ENCODE measurements at places on chromosomes 5 and 9.

GRCh38 chr9:123211081-123211480, 57.3 kb downstream of the STRBP start:
- DNase-seq = no peak

DNA sequence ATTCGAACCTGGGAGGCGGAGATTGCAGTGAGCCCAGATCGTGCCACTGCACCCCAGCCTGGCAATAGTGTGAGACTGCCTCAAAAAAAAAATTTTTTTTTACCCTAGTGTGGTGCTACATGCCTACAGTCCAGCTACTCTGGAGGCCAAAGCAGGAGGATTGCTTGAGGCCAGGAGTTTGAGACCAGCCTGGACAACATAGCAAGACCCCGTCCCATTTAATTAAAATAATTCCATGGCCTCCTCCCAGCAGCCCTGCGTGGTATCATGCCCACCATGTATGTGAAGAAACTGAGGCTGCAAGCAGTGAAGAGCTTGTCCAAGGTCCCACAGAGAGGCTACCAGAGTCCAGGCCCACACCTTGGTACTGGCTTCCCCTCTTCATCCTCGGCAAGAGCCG, 19.4 kb upstream of the PHYHD1 start:
- DNase-seq = no peak

GRCh38 chr9:22373636-22374035, 73.0 kb upstream of the DMRTA1 start:
- no peak for DNase-seq

DNA sequence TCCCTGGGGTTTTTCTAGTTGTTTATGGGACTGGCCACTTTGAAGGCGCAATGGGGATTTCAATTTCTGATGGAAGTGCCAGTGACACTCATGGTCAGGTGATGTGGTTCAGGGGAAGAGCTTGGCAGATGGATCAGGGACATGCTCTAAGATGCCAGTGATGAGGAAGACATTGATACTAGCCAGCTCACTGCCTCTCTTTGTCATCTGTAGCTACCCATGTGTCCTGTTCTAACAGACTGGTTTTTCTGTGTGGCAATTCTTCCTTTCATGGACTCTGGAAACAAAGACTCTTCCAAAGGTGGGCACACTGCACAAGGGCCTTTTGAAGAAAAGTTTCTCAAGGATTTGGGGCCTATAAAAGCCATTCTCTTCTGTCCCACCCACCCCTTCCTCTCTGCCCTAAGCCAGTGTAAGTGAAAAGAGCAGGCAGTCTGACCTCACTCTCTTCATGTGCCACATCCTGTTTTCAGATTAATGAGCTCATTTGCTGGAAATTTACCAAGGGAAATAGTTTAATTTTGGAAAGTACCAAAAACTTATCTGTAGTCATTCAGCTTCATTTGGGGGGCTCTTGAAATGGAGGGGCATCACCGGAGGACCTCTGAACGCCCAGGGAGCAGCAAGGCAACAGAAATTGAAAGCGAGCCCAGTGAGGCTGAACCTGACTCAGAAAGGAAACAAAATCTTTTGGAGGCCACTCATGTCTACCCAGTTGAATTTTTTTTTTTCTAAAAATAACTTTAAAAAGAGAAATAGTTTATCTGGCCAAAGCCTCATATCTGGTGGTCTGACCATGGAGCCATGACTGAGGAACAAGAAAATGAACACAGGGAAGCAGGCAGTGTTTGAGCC, 4.9 kb upstream of the TRAF1 start:
- no peak for DNase-seq

DNA sequence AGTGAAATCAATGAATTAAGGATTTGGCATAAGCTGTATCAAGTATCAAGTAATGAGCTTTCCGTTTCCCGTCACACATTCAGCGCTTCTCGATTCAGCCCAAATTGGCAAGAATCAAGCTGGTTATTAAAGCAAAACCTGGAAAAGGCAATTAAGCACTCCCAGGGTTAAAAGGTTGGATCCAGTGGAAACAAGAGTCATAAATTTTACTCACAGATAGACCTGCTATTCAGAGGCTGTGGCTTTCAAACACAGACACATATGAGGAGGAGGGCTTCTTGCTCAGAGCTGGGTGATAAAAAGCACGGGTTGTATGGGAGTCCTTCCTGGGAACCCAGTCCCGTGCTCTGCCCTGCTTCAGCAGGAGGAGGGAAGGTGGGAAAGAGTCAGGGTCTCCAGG, 112.3 kb upstream of the CXCL14 start:
- DNase-seq = no peak

DNA sequence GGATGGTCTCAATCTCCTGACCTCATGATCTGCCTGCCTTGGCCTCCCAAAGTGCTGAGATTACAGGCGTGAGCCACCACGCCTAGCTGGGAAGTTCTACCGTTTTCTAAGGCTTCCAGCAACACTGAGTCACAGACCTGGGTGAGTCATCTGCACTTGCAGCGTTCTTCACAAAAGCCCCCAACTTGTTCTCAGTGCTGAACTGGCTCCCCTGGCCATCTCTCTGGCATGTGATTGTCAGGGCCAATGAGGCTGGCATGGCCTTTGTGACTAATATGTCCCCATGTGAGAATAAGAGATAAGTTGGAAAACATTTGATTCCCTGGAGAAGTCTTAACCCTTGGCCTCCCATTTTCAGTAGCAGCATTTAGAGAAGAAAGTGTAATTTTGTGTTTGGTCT, 124.4 kb downstream of the WDR41 start:
- DNase-seq = no peak

GRCh38 chr5:132758451-132758850, 11.2 kb downstream of the CCNI2 start:
- no peak for DNase-seq

- DNase-seq = no peak
These were observed 176.6 kb downstream of the GABBR2 start for GRCh38 chr9:98532147-98532546.

DNA sequence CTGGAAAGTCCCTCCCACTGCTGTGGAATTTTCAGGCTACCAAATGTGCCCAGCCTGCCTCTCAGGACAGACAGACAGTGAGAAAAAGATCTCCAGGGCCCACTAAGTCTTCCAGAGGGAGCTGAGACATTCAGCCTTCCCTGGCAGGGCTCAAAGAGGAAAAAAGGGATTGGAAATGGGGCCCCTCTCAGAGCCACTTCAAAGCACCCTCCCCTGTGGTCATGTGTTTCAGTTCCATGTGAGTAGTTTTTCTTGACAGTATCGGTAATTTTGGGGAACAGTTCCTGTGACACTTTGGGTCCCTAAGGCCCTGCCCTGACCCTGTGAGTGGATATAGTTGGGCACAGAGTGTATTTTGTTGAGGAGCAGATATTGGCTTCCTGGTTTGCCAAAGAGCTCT, 25.0 kb downstream of the LARP1 start:
- no peak for DNase-seq

DNA sequence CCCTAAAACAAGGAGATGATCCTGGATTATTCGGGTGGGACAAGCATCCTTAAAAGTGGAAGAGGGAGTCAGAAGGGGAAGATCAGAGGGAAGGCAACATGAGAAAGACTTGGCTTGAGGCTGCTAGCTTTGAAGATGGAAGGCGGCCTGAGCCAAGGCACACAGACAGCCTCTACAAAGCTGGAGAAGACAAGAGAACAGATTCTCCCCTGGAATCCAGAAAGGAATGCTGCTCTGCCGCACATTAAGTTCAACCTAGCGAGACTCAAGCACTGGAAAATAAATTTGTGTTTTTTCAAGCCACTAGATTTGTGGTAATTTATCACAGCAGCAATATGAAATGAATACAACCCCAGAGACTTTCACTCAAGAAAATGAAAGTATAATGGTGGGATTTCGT, 17.9 kb downstream of the SLC36A3 start:
- DNase-seq = no peak

- DNase-seq = no peak
These were observed 8.6 kb downstream of the VLDLR start for GRCh38 chr9:2630158-2630557.

DNA sequence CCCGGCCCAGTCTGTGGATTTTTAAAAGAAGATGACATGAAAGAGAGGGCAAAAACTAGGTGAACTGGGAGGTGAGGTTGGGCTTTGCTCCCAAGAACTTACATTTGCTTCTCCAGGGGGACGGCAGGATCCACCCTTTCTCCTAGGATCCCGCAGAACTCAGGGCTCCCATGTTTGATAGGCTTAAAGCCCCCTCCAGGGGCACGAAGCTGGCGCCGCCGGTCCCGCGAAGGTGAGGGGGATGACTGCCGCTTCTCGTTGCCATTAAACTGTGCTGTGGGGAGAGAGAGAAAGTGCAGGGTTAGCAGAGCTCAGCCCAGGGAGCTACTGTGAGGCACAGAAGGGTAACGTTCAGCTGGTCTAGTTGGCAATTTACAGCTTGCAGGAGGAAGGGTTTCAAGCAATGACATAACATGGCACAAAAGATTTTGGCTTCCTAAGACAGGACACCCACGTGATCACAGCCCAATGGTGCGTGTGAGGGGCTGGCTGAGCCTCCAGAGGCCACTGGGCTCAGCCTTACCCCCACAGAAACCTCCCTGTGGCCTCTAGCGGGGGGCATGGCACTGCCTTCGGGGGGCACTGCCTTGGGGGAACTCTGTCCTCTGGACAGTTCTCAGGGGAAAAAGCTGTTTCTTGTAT, 52.0 kb upstream of the SLC25A51 start:
- no peak for DNase-seq

DNA sequence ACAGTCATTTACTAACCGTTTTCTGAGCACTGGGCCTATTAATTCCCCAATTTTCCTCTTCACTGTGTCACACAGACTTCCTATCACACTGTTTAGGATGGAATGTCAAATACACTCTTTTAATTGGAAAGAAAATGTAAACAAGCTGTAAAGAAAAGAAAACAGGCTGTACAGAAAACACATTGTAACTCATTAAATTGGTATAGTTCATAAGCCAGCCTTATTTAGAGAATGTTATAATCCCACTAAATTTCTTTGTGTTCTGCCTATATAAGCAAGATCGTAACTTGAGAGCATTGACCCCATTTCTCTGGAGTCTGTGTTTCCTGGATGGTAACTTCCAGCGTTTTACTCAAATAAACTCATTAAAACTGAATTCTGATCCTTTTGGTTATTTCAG, 46.5 kb downstream of the TARS1 start:
- DNase-seq = no peak

DNA sequence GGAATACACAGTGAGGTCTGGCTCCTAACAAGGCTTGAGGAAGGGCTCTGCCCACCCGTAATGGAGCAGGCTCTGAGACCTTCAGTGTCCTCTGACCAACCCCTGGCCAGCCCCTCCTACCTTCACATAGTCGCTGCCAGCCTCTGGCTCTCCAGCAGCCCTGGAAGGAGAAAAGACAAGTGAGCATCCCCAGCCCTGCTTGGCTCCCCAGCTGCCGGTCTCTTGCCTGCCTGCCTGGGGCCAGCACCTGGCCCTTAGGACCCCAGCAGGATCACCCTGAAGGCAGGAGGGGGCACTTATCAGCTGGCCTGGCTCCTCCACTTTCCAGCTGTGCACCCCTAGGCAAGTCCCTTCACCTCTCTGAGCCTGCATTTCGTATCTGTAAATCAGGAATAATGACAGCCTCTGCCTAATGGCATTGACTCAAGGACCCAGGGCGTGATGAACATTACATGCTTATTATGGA, 16.9 kb downstream of the SH2D3C start:
- DNase-seq = no peak

GRCh38 chr5:143537056-143537455, 133.6 kb upstream of the NR3C1 start:
- no peak for DNase-seq

- no peak for DNase-seq
These were observed 87.6 kb downstream of the ANKRD55 start for GRCh38 chr5:56145511-56145910.

DNA sequence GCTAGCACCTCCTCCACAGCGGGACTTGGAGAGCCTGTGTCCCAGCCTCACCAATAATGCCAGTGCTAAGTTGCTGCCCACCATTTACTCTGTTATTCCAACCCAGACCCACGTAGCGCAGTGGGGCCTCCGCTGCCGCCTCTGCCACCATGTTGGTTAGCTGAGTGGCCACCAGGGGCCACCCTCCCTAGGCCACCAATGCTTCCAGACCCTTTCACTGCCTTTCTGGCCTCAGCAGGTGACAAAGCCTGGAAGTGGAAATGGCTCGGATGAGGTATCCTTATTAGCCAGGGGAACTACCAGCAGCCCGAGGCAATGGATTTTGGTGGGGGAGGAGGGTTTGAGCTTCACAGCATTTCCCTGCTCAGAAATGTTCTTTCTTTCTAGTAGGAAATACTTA, 110.1 kb downstream of the OSTF1 start:
- DNase-seq = no peak

DNA sequence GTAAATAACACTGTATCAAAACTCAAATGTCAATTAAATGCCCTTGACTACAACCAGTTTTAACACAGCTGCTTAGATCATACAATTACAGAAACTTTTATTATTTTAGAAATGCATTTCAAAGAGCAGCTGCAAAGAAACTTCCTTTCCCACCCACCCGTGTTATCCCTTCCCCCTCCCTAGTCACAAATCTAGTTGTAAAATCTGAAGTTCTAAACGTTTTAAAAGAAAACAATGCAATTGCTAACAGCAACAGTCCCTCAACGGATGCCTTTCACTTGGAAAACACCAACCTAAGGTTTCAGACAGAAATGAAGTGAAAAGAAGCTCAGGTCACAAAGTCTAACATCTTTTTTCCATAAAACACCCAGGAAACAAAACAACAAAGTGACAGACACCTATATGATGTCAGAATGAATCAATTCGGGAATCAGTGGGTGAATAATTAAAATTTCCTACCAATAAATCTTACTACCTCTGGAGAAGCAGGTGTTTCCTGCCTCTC, 100.3 kb downstream of the FBXW11 start:
- DNase-seq = no peak

DNA sequence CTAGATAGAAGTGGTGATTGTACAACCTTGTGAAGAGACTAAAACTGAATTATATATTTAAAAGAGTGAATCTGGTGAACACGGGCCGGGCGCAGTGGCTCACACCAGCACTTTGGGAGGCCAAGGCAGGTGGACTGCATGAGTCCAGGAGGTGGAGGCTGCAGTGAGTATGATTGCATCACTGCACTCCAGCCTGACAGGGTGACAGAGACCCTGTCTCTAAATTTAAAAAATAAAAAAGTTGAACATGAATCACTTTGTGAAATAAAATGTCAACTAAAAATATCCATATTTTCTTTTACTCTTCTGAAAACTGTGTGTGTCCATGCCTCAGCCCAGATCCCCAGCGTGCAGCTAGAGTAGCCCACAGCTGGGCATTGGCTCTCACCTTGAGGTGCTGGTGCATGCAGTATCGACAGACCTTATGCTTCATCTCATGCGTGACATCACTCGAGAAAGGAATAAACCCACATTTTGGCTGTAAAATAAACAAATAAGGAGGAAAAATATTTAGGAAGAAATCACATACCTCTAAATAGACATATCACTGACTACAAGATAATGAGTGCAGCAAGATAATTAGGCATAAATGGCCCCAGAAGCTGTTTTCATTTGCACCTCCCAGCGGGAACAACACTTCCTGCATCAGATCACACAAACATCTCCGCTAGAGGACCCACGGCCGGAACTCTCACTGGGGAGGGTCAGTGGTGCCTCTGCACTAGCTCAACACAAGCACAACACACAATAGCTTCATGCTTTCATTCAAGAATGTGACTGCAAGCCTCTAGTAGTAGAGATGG, 22.1 kb downstream of the IPPK start:
- DNase-seq = peak; percentile 40
